ENCODE measurements at places on chromosomes 6 and 20.

- no peak for DNase-seq
Measured at GRCh38 chr6:169207482-169207881, 46.2 kb downstream of the THBS2 start.

DNA sequence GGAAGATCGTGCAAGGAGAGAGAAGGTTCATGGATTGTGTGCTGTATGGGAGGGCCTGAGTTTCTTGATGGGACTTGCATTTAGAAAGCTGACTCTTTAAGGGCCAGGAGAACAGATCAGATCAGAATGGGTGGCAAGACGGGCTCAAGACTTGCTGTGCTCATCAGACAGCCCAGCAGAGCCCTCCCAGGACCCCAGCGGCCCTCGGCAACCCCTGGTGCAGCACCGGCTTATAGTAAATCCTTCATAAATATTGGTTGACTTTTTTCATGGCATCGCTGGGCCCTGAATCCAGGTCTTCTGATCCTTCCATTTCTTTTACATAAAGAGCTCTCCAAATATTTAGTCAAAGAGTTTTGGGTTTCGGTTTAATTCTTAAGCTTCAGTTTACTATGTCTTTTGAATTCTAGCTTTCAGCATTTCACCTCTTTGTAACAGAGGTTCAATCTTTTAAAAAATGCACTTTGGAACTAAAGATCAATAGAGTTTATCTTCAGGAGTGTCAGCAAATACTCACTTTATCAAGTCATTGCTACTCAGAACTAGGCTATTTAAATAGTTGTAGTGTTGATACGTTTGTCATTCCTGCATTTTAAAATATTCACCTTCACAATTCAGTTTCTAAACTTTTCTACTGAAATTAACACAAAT is 205.6 kb downstream of the ZDHHC14 start:
- no peak for DNase-seq

DNA sequence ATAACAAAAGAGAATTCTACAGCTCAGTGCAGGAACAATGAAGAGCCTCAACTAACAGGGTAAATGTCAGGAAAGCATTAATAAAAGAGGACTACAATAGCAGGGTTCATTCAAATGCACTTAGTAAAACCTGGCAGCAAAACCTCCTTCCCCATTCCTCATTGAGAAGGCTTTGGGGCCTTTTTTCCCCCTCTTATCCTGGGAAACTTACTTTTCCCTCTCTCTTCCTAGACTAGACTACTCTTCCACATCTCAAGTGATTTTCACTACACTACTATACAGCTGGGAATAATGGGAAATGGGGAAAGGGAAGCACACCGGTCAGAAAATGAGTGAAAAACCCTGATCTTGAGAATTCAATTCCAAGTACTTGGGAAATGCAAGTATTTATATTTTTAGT is 10.1 kb downstream of the ROMO1 start:
- no peak for DNase-seq

- no peak for DNase-seq
Measured at GRCh38 chr6:53530346-53530745, 14.6 kb downstream of the GCLC start.

DNA sequence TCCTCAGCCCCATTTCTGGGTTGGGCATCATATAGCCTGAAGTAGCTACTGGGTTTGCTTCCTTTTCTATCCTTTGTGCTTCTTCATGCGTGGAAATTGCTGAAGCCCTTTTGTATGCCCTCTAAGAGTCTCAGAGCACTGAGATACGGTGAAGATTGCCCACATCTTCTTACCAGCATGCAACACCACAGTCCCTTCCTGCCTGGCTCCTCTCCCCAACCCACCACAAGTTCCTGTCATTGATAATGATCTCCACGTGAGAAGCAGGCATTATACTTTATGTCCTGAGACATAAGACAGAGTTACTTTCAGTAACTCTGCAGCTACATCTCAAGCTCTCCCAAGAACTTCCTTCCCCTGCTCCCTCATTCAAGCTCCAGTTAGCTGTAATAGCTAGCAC is 15.8 kb upstream of the PLCB4 start:
- no peak for DNase-seq

GRCh38 chr6:80607811-80608391 is 501.4 kb downstream of the BCKDHB start:
- no peak for DNase-seq

Measured in CD4-positive, alpha-beta T cell treated with Interferon gamma for 1 hour (primary cell).